ENCODE measurements at places on chromosomes 3 and 15. TPM values are rescaled to one million over a fixed set of nuclear protein-coding genes. Genes with fewer than 3 reads are reported as not detected.

The GOLGA8B gene
- total RNA-seq = 253 TPM

The THRB gene
- not detected for total RNA-seq

The PTH1R gene
- total RNA-seq = not detected

The ARHGEF26 gene
- total RNA-seq = 0.09 TPM

The MNS1 gene
- 0.16 TPM for total RNA-seq

Data from T-helper 2 cell treated with Interferon-gamma antibody and Interleukin-4, amounts not matched to agents 100 ng/mL and 5 ng/mL, for 36 hours (primary cell).